ENCODE measurements at places on chromosomes 3 and 15.

DNA sequence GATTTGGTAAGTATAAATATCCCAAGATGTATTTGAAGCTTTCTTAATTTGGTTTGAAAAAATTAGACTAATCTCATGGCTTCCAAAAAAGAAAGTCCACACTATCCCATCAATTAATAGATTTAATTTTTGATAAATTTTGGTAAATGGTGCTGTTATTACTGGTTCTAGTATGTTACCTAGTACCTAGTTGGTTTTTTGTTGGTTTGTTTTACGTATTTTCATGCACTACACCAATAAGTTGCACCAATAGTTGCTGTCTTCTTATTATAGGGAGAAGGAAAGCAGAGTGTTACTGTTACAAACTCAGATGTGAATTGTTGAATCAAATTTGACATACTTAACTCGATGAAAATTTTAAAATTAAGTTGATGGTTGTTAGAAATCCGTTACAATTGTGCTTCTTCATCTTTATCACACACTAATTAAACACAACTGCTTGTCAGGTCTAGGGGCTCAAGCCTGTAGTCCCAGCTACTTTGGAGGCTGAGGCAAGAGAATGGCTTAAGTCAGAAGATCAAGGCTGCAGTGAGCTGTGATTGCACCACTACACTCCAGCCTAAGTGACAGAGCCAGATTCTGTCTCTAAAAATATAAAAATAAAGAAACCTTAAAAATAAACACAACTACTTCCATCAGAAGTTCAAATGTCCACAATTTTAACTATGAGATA is 23.1 kb upstream of the MBNL1 start:
- no peak for DNase-seq

GRCh38 chr3:127608362-127608718 is 10.1 kb downstream of the MCM2 start:
- no peak for DNase-seq

GRCh38 chr15:89785774-89786140 is 9.6 kb downstream of the MESP2 start:
- DNase-seq, result no peak

GRCh38 chr3:87957575-87957974 is 101.2 kb downstream of the CGGBP1 start:
- no peak for DNase-seq

GRCh38 chr15:68080783-68081182 is 26.7 kb downstream of the PIAS1 start:
- DNase-seq, result no peak

- DNase-seq, result no peak
Measured at GRCh38 chr15:58501636-58502188, 69.9 kb downstream of the LIPC start.

- DNase-seq, result peak; percentile 28
Measured at GRCh38 chr15:78739996-78740903, 71.0 kb downstream of the ADAMTS7 start.

GRCh38 chr3:136860541-136860940 is 1.5 kb upstream of the NCK1 start:
- DNase-seq, result peak; percentile 26

- DNase-seq, result no peak
Measured at GRCh38 chr3:32502946-32503286, 264 bp upstream of the CMTM6 start.

DNA sequence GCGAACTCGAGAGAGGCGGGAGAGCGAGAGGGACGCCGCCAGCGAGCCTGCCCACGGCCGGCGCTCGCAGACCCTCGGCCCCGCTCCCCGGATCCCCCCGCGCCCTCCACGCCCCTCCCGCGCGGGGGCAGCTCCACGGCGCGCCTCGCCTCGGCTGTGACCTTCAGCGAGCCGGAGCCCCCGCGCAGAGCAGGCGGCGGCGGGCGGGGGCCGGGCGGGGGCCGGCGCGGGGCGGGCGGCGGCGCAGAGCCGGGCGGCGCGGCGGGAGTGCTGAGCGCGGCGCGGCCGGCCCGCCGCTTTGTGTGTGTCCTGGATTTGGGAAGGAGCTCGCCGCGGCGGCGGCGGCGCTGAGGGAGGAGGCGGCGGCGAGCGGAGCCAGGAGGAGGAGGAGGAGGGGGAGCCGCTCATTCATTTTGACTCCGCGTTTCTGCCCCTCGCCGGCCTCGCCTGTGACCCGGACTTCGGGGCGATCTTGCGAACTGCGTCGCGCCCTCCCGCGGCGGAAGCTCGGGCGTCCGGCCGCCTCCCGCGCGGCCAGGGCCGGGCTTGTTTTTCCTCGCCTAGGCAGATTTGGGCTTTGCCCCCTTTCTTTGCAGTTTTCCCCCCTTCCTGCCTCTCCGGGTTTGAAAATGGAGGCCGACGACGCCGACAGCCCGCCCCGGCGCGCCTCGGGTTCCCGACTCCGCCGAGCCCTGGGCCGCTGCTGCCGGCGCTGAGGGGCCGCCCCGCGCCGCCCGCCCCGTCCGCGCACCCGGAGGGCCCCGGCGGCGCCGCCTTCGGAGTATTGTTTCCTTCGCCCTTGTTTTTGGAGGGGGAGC is 524 bp downstream of the IGF1R start:
- no peak for DNase-seq

GRCh38 chr3:138938056-138938876 is 8.7 kb downstream of the FOXL2 start:
- DNase-seq, result no peak

DNA sequence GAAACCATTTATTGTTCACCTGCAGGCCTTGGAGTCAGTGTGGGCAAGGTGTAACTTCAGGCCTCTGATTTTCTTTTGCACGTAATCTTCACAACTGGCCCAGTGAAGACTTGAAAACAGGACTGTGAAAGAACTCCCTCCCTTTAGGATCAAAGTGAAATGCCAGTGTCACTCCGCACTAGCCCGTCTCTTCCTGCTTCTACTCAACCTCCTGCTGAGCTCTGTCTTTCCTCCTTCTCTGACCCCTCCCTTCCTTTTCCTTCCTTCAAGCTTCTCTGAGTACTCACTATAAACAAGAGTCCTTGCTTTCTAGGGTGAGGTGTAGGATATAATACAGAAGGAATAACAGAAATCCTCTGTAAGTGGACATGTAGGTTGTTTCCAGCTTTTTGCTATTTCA is 28.5 kb downstream of the TMEM41A start:
- no peak for DNase-seq

DNA sequence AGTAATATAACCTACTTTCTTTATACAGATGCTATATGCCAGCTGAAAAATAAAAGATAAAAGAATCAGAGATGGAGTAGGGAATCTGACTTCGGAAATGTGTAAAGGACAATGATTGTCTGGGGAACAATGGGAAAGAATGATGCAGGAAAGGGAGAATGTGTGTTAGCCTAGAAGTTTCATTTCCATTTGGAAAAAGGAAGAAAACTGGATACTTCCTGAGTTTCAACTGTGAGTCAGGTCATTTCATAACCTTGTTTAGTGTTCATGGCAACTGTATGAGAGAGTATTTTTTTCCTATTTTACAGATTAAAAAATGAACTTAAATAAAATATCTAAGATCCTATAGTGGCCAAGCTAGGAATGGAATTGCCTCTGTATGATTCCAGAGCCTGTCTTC is 261.3 kb upstream of the NECTIN3 start:
- DNase-seq, result no peak

GRCh38 chr3:50459785-50460184 is 43.6 kb downstream of the CACNA2D2 start:
- DNase-seq, result no peak

- no peak for DNase-seq
Measured at GRCh38 chr3:140408252-140408651, 269.6 kb upstream of the TRIM42 start.

GRCh38 chr3:25532431-25533162 is 104.5 kb downstream of the RARB start:
- DNase-seq, result no peak

GRCh38 chr3:125079675-125080045 is 23.9 kb upstream of the HEG1 start:
- no peak for DNase-seq

GRCh38 chr3:38662544-38662943 is 13.1 kb upstream of the SCN5A start:
- DNase-seq, result no peak

GRCh38 chr3:15431256-15431837 is 3.9 kb downstream of the EAF1 start:
- no peak for DNase-seq

DNA sequence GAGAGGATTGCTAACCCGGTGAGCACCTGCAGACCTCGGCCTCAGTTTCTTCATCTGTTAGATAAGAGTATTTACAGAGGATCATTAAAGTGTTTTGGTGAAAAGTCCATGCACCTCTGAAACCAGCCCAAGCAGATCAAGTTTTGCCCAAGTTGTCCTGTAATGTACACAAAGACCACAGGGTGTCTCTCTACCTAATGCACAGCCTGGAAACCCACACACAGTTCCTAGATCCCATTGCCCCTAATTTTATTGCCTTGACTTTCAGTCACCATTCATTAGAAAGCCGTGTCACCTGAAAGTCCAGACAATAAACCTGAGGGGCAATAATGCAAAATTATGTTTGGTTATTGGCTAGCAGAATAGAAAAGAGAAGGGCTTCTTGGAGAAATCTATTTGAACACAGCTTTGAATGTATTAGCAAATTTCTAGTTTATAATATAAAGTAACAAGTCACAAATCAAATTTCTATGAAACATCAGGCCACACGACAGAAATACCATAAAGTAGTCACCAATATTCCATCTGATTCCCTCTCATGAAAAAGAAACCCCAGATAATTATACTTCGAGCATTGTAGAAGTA is 161.3 kb upstream of the SLC2A2 start:
- peak; percentile 78 for DNase-seq

DNA sequence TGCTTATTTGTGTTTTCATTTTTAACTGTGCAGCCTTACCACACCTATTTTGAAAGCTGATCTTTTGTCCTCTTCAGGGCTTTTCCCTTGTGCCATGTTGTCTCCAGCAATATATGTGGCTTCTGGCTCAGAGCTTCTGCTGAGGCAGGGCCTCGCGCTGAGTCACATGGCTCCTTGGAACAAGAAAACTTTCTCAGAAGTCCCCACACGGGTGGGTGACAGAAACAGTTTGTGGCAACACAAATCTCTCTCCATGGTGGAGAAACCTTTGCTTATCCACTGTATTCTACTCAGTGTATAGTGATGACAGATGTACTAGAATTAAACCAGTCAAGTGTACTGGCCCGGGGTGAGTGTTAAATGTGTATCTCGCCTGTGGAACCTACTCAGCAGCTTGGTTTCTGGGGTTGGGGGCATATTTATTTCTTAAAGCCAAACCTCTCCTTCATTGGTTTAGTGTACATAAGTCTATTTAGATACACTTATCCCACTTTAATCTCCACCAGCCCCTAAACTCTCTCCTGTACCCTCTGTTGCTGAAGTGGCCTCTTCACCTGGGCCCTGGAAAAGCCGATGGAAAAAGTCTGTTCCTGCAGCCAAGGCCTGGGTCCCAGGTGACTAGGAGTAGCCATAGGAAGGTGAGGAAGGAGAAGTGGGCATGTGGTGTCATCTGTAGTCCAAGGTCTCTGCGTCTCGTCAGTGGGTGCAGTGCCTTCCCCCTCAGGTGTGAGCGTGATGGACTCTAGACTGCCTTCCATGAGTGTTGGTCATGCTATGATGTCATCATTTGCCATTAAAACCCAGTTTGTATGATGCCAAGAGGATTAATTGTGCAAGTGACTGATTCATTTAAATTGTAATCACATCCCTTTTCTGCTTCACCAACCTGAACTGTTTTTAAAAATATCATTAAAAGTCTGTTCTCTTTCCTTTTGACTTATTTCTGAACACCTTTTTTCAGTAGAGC is 3.2 kb upstream of the FBXL22 start:
- DNase-seq, result no peak

Data from NCI-H2107 (cell line).